GM19239 (cell line): ENCODE measurements at places on chromosomes 16 and 17.

GRCh38 chr16:70412385-70412784, 26.5 kb downstream of the ST3GAL2 start:
- no peak for DNase-seq

GRCh38 chr17:50289991-50290702, 15.9 kb downstream of the TMEM92 start:
- no peak for DNase-seq

- no peak for DNase-seq
Observed at GRCh38 chr17:71023249-71024030, 854.1 kb downstream of the KCNJ2 start.

GRCh38 chr17:5225668-5226457, 8.8 kb downstream of the SCIMP start:
- no peak for DNase-seq

DNA sequence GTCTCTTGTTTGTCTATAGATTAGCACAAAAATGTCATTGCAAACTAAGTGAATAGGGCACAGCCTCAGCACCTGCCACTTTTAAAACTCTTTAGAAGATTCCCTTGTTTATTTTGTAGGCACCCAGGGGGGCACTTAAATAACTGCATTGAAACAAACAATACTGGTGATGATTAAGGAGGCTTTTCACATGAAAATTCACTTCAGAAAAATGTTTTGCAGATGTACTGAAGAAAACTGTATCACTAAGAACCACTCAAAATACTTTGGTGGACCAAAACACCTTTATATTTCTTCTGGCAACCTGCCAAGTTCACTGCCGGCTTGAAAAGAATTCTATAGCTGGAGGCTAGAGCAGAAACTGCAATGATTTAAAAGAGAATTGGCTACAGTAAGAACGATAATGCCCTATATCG, 281.5 kb downstream of the TOX3 start:
- no peak for DNase-seq

DNA sequence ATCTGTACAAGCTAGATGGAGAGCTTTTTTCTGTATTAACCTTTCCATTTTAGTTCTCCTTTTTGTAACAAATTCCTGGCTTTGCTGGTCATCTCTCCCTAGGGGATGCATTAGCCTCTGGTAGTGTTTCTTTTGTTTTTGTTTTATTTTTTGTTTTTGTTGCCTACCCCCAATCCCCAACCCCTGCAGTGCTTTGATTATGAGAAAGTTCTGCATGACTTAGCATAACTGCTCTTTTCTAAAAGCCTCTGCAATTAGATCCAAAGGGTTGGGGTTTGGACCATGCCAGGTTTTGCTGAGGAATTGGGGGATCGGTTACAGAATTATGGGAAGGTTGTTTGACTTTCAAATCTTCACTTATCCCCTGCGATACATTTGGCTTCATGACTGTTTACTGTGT, 98.2 kb downstream of the ADAMTS18 start:
- DNase-seq, result no peak

DNA sequence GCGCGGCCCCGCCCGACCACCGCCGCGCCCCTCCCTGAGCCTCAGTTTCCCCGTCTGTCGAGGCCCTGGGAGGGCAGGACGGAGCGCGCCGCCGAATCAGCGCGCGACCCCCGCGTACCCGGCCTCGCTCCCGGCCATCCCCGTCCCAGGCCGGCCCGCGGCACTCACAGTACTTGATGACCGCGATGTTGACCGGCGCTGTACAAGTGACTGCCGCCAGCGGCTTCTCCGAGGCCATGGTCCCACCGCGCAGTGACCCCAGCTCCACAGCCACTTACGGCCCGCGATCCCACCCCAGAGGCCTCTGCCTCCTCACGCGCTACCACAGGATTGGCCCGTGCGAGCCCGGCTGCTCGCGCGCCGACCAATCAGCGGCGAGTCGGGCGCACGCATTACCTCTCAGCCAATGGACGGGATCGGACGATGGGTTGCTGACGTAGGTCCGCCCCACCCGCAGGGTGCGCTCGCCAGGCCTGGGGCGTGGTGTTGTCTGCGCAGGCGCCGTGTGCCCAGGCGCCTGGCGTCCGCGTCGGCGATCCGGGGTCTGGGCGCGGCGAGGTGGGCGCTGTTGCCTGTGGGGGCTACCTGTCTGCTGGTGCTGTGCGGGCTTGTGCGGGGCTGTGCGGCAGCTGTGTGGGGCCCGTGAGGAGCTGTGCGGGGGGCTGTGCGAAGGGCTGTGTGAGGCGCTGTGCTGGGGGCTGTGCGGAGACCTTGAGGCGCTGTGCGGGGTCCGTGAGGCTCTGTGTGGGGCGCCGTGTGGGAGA, at the start of gene MVD:
Gene MVD (minus strand): TSS at position 249 of the 764 bp plus-strand sequence. CDS start 11 bp downstream, at position 238.
- DNase-seq, result peak; percentile 99

DNA sequence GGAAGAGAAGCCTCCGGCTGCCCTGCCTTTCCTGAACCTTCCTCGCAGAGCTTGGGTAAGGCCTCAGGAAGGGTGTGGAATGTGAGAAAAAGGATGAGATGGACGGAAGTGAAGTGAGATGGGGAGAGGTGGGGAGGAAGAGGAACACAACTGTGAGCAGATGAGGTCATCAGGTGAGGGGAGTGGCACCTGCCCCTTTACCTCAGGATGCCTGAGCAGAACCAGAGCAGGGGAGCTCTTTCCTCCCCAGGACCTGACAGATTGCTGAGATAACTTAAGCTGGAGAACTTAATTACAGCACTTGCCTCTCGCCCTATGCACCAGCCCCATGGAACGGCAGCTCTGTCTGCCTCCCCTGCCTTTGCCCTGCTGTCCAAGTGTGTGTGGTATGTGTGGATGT, 29.8 kb downstream of the TMEM132E start:
- no peak for DNase-seq

- no peak for DNase-seq
Observed at GRCh38 chr16:74837056-74837455, 62.4 kb upstream of the FA2H start.

DNA sequence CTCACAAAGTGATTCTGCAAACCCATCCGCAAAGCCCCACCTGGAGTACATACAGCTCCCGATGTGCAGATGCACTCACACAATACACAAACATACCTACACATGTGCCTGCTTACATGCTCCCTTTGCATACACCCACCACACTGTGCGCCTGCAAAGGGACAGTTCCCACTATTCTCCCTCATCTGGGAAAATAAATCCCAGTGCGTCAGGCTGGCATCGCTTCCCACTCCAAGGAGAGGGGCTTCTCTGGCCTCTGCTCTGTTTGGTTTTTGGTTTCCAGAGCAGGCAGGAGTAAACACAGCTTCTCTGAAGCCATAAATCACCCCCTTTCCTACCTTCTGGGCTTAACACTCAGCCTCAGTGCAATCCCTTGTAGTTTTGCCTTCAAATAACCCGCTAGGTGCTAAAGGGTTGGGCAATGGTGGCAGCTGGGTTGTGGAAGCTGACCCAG, 14.7 kb downstream of the HOXB4 start:
- DNase-seq, result no peak

DNA sequence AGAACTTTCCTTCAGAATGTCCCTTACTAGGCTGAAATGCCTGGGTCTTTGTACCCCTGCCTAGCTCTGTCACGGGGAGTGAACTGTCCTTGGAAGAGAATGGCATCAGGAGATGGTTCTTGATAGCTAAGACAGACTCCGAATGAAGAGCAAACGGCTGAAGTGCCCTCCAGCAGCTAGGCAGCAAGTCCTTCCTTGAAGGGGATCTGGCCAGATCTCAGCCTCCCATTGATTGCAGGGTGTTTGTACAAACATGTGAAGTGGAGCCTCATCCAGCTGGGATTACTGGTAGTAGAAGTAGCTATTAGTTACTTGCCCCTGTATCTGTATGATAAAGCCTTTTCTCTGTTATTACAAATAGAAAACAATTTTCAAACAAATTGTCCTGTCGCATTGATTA, 30.9 kb downstream of the LRRC36 start:
- no peak for DNase-seq

DNA sequence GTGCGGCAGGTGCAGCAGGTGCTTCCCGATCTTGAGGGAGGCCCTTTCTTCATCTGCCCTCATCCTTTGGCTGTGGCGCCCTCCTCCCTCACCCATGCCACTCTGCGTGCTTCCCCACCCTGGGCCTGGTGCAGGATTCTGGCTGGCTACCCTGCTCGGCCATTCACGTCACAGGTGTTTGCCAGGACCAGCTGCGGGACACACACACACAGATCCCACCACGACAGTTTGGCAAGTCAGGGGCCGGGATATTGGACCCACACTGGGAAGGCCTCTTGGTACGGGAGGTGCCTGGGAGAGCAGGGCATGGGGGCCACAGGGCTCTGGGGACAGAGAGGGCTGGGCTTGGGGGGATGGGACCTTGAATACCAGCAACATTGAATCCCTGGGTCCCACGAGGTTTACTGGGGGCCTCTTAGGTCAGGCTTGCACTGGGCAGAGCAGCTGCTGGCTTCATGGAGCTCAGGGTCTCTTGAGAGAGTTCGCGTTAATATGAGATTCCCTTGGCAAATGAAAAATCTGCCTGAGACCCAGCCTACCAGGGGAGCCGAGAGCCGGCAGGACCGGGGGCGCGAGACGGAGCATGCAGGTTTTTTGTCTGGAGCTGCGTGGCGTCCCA, 15.1 kb downstream of the ADCY7 start:
- DNase-seq, result no peak

DNA sequence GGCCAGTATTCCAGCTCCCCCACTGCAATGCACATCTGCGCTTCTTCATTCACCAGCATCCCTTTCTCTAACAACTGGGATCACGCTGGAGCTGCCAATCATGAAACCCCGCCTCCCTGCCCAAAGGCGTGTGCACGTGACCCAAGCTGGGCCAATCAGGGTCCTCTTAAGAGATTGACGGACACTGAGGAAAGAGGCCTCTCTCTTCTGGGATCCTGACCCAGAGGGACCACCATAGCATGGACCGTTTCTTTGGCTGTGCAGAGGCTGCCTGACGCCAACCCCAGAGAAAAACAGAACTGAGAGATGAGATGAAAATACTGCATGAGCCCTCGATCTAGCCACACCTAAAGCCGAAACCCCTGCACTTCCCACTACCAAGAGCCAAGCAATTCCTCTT, 32.0 kb downstream of the COTL1 start:
- DNase-seq, result peak; percentile 46

DNA sequence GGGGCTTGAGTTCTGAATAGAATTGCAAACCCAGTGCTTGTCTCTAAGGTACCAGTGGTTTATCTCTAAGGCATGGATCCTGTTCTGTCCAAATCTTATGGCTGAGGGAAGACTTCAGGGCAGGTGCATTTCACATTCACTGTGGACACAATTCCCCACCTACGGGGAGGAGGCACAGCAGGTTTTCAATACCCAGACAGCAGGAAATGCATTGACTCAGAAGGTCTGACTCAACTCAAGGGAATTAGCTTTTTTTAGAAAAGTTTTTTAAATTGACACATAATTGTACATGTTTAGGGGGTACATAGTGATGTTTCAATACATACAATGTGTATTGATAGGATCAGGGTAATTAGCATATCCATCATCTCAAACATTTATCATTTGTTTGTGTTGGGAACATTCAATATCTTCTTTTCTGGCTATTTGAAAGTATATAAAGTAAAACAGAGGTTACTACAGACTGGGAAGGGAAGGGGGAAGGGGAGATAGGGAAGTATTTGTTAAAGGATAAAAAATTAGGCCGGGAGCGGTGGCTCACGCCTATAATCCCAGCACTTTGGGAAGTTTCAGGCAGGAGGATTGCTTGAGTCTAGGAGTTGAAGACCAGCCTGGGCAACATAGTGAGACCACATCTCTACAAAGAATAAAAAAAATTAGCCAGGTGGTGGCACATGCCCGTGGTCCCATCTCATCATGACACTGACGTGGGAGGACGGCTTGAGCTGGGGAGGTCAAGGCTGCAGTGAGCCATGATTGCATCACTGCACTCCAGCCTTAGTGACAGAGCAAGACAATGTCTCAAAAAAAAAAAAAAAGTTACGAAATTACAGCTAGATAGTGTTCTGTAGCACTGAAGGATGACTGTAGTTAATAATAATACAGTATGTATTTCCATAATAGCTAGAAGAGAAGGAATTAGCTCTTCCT, 54.9 kb downstream of the RGS9 start:
- no peak for DNase-seq

- no peak for DNase-seq
Observed at GRCh38 chr16:88102597-88102996, 151.4 kb downstream of the BANP start.

DNA sequence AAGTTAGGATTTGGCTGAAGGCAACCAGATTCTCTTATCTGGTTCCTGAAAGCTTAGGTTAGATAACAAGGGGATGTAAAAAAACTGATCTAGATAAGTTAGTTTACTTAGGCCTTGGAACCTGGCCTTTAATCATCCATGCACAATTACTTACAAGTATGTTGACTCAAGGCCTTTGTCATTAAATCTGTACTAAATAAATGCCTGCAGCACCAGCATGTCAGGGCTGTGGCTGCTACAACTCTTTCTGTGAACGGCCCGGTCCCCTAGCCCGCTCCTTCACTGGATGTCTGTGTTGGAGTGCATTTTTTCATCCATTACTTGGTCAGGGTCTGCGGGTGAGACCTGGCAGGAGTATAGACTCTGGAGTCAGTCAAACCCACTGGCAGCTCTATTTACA, 48.4 kb upstream of the ALDH3A1 start:
- no peak for DNase-seq

GRCh38 chr16:19185510-19185851, 17.4 kb downstream of the SYT17 start:
- DNase-seq, result no peak

- DNase-seq, result no peak
Observed at GRCh38 chr17:36941265-36942010, 4.2 kb downstream of the LHX1 start.

DNA sequence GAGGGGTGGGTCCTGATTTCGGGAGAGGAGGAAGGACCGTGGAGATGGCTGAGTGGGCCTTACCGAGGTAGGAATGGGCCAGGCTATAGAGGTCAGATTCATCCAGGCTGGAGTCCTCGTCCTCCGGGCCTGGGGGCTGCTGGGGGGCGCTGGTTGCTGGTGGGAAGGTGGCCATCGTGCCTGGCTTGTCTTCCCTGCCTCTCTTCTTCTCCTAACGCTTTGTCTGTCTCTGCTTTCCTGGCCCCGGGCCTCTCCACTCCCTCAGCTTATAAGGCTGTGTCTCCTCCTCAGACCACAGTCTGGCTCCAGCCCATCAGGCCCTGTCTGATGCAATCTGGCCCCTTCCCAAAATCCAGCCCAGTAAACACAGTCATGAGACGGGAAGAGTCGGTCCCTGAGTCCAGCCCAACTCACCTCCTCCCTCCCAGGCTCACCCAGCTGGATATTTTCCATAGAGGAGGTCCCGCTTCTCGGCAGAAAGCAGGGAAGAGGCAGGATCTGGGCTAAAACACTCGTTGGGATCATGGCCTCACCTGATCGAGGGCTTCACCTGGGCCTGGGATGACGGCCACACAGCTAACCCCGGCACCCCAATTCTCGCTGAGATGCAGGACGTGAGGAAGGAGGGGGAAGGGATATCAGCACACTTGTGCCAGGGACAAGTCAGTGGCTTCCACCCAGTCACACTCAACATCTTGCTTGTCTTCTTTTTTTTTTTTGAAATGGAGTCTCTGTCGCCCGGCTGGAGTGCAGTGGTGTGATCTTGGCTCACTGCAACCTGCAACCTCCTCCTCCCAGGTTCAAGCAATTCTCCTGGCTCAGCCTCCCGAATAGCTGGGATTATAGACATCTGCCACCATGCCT, at the start of gene NUPR1:
Gene NUPR1 (minus strand): TSS at position 242 of the 864 bp plus-strand sequence. CDS start 67 bp downstream, at position 175.
- no peak for DNase-seq

- DNase-seq, result no peak
Observed at GRCh38 chr17:9363440-9364350, 211.9 kb downstream of the STX8 start.

- DNase-seq, result no peak
Observed at GRCh38 chr16:53839150-53839549, 135.2 kb downstream of the FTO start.
